Activated T-cell treated with anti-CD3 and anti-CD28 coated beads, Interleukin-2, amount 50 U/mL, for 72 hours (primary cell): ENCODE measurements at places on chromosomes 1 and 21. TPM values are rescaled to one million over a fixed set of nuclear protein-coding genes. Genes with fewer than 3 reads are reported as not detected.

Gene LCE1A
- total RNA-seq = not detected

Gene CELA3B
- total RNA-seq = not detected

Gene TESK2
- 5.9 TPM for total RNA-seq

Gene MTARC2
- total RNA-seq = not detected

Gene CDCA8
- total RNA-seq = 94.0 TPM

Gene RUNX3
- total RNA-seq = 254 TPM
